ENCODE measurements at places on chromosomes 11 and 22.
A peak's percentile ranks its signal among the peaks of the same experiment; 100 is the strongest.

DNA sequence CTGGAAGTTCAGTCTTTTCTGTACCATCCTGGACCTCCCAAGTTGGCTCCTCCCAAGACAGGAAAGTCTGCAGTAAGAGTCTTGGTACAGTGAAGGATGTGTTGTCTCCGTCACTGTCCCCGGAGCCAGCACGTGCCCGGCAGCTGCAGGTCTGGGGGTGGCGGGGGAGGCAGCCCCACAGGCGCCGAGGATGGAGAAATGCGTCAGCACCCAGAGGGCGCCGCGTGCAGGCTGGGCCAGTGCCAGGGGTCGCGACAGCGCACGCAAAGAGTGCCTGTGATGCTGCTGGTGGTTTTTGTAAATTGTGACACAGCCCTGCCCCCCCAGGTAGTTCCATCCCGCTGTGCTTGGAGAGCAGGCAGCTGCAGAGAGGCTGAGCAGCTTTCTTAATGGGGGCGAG lies 1200.5 kb downstream of the BRD1 start:
- peak; percentile 43 for DNase-seq

DNA sequence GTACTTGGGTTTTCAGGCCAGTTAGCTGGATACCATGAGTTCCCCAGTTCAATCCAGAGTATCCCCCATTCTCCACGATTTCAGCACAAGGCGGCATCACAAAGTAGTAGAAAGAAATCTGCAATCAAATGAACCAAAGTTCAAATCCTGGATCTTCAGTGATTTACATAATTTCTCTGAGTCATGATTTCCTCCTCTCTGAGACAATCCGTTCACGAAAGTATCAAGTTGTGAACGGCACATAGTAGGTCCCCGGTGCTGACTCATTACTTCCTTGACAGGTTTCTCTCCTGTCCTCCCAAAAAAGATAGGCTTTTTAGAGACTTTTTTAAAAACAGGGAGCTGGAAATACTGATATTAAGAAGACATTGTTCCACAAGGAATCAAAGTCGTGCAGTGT lies 69.1 kb upstream of the AKIP1 start:
- DNase-seq: no peak

GRCh38 chr11:93700830-93701229 lies 39.3 kb downstream of the CEP295 start:
- no peak for DNase-seq

GRCh38 chr11:102914238-102915043 lies 39.7 kb upstream of the MMP12 start:
- DNase-seq: no peak

- DNase-seq: peak; percentile 51
Observed at GRCh38 chr11:29018631-29019030, 910.4 kb downstream of the METTL15 start.

- no peak for DNase-seq
Observed at GRCh38 chr11:96680211-96681018, 290.6 kb downstream of the JRKL start.

GRCh38 chr11:16779436-16779835 lies 41.0 kb downstream of the C11orf58 start:
- no peak for DNase-seq
